ENCODE measurements at places on chromosomes 11 and 22.

- no peak for DNase-seq
These were observed 119.1 kb downstream of the TBC1D22A start for GRCh38 chr22:46881373-46882118.

GRCh38 chr11:129814244-129815014 lies 1.2 kb upstream of the TMEM45B start:
- peak; percentile 62 for DNase-seq

- no peak for DNase-seq
These were observed 1.0 kb downstream of the DNHD1 start for GRCh38 chr11:6498121-6498520.

DNA sequence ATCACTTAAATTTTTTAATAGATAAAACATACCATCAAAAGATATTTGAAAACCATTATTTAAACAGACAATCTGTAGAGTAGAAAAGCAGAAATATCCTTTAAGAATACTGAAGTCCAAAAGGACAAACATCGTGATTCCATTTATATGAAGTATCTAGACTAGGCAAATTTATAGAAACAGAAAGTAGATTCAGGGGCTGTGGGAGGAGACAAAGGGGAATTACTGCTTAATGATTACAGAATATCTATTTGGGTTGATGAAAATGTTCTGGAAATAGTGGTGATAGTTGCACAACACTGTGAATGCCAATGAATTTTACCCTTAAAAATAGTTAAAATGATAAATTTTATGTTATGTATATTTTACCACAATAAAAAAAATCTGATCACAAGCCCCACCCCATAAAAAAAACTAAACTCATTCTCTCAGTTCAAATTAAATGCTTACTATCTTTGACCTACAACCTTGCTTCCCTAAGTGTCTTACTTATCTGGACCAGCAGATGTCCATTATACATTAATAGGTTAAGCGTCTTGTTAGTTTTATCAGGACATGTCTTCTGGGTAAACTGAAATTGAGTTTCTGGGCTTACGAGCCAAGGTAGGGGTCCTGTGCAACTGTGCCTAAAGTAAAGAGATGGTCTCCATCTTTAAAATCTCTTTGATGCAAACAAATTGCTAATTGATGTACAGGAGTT lies 86.3 kb downstream of the FCHSD2 start:
- DNase-seq: no peak

GRCh38 chr11:350723-351255 lies 18.5 kb upstream of the B4GALNT4 start:
- no peak for DNase-seq

- DNase-seq: no peak
These were observed 336.8 kb upstream of the NCAM1 start for GRCh38 chr11:112624431-112624830.

Measured in activated CD4-positive, alpha-beta T cell treated with anti-CD3 and anti-CD28 coated beads for 24 hours (primary cell).